ENCODE measurements at places on chromosomes 2 and 18. TPM values are rescaled to one million over a fixed set of nuclear protein-coding genes. Genes with fewer than 3 reads are reported as not detected.

DNA sequence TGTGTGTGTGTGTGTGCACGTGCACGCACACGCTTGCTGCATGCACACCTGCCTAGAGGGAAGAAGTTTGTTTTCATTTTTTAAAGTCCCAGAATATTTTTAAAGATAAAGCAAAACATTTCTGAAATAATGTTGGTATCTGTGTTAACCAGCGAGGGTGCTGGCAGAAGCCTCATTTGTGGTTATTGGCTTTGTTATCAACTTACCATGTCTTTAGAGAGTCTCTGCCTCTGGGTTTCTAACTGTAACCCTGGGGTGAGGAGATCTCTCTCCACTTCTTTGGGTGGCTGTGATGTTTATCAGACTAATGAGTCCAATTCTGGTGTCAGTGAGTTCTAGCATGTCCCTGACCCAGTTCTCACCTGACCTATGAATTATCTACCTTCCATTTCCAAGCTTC lies 927.6 kb upstream of the FANCL start:
- no peak for DNase-seq

GRCh38 chr2:234422273-234422732 lies 74.6 kb downstream of the ARL4C start:
- no peak for DNase-seq

MAPRE2 gene
- 52.5 TPM for total RNA-seq

DNA sequence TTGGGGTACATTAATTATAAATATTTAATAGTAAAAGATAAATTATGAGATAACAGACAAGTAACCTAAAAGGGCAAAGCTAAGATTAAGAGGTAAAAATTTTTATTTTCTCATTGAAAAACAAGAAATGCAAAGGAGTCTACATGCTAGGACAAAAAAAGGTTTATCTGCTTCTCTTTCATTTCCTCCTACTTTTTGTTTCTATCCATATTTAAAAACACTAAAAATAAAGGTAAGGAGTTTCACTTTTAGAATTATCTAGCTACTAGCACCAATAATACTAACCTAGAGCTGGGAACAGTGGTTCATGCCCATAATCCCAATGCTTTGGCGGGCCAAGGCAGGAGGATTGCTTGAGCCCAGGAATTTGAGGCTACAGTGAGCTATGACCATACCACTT lies 1551.7 kb upstream of the SLC39A10 start:
- DNase-seq = no peak

GRCh38 chr18:48740851-48741485 lies 202.1 kb downstream of the CTIF start:
- DNase-seq = no peak

KIAA2012 gene
- total RNA-seq = not detected

ASAP2 gene
- total RNA-seq = 0.83 TPM

TBR1 gene
- not detected for total RNA-seq

NEU2 gene
- not detected for total RNA-seq

MOCOS gene
- total RNA-seq = 0.57 TPM

- DNase-seq = no peak
These were observed 35.0 kb downstream of the STAT4 start for GRCh38 chr2:191115804-191116203.

DNA sequence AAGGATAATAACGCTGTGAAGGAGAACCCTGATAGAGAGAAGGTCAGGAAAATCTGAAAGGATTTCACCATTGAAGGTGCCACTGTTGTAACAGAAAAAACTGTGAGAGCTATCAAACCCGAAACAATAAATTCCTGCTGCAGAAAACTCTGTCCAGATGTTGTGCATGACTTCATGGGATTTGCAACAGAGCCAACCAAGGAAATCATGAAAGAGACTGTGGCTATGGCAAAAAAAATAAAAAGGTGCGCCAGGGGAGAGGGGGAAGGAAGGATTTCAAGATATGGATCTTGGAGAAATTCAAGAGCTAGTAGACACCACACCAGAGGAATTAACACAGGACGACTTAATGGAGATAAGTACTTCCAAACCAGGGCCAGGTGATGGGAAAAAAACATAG lies 88.0 kb downstream of the LDLRAD4 start:
- DNase-seq = no peak

DNA sequence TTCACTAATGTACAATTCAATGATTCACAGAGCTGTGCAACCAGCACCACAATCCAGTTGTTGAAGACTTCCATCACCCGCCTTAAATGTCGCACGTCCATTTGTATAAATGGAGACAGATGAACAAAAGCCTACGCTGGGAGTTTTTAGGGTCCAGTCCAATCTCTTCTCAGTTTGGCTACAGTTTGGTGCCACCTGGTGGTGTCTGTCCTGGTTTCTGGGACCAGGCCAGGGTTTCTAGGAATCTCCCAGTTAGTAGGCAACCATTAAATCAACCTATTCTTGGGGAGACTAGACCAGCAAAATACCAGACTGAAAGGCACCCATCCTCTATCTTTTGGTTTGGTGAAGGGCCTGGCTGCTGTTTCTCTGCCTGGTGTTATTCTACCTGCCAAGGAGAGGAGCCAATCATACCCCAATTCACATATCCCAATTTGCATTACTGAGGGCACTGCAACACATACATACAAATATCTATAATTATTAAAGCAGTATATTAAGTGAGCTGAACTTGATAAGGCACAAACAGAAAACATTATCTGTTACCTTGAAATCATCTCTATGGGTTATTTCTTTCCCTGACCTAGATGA lies 3.2 kb upstream of the DDX1 start:
- DNase-seq = peak; percentile 71

NDC80 gene
- total RNA-seq = 42.4 TPM

PRSS56 gene
- total RNA-seq = not detected

DNA sequence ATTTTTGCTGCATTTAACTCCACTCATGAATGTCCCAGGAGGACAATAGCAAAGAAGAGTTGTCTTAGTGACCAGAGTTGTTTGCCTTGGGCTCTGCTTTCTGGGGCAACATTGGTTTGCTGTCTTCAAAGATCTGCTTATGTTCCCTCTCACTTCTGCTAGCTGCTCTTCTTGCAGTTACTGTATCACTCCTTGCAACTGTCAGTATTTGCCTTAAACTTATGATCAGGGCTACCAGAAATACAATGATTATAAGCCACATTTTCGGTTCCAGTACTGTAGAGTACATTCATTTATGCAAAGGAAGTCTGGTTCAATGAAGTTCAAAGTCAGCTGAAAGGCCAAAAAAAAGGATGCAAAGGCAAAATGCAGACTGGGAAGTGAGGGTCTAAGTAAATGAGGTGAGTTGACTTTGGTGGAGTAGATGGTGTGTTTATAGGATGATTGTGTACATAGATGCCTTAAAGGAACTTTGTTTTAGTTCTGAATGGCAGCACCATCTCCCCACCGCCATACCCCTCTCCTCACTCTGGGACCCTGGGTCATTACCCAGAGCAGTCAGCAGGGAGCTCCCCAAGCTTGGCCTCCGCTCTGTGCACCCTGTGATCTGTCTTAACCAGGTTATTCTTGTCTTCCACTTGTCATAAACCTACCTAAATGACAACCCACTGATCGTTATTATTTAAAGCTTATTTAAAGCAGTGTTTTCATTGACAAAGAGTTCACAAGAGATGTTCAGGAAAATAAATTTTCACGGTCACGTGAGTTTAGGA lies 236.0 kb downstream of the DOK6 start:
- DNase-seq = peak; percentile 71

GRCh38 chr2:6421138-6421730 lies 444.5 kb downstream of the CMPK2 start:
- DNase-seq = no peak

GRCh38 chr2:54207666-54208195 lies 48.3 kb downstream of the TSPYL6 start:
- no peak for DNase-seq

- no peak for DNase-seq
These were observed 363.4 kb upstream of the GCFC2 start for GRCh38 chr2:76073992-76074604.

SULT1C3 gene
- not detected for total RNA-seq

DNA sequence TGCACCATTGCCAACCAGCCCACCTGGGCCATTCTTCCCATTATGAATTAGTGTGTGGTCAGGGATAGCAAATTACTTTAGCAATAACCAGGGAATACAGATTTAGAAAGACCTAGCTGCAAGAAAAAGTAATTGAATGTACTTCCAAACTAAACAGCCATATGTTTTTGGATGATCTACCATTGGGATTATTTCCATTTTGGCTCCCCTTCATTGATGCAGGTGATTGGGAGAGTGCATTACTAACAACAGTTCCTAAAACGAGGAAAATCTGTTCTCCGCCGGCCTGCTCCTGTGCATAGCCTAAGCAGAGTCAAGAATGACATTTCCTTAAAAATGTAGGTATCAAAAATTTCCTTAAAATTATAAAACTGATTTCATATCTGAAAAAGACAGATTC lies 58.5 kb downstream of the MAIP1 start:
- DNase-seq = no peak

DNA sequence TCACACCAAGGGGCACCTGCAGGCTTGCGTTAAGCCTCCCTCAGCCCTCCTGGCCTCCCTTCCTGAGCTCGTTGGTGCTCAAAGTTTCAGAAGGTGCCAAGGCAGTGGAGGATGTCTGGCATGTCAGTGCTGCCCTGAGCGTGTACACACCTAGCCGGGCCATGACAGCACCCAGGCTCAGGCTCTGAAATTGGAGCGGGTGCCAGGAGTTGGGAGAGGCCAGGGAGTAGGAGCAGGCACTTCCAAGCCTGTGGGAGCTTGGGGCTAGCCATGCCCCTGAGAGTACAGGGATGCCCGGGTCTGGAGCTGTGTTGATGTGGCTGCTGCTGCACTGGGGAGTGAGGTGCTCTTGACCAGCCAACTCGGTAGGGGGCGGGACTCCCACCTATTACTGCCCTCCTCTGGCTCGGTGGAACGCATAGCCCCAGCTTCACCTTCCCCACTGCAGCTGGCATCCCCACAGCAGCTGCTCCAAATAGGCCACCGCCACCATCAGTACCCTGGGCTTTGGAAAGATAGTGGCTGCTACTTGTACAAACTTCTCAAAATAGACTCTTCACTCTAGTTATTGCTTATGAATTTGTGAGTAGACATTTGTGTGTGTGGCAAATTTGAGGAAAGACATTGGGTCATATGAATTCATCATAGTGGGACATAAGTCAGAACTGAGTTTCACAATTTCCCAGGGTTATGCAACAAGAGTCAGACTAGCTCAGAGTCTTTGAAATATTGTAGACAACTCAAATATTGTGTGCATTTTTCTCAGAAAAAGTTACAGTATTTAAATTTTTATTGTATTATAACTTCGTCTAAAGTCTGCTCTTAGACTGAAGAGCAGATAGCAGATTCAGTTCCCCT lies 6.8 kb upstream of the PCARE start:
- no peak for DNase-seq

DNA sequence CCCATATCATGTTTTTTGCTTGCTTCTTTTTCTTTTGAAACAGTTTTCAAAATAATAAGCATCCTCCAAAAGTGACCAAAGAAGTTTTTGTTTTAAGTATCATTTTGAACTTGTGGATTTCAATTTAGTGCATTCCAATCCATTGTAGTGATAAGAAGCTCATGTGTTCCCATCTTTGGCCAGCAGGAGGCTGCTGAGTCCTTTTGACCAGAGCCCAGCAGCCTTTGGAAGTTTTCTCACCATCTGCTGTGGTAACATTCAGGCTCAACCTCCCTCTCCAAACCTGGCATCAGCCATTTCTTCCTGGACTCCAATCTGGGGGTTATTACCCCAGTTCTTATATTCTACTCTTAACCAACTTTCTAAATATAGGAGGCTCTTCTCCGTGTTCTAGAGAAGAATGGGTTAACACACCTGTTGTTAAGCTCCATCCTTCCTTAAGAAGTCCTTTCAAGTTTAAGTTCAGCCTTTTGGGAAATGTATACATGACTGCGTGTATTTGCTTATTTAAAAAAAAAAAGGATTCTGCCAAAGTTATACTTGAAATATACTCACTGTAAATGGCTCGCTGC lies 39.0 kb upstream of the MAL start:
- peak; percentile 85 for DNase-seq

- DNase-seq = no peak
These were observed 48.7 kb downstream of the EHD3 start for GRCh38 chr2:31282634-31283033.

DNA sequence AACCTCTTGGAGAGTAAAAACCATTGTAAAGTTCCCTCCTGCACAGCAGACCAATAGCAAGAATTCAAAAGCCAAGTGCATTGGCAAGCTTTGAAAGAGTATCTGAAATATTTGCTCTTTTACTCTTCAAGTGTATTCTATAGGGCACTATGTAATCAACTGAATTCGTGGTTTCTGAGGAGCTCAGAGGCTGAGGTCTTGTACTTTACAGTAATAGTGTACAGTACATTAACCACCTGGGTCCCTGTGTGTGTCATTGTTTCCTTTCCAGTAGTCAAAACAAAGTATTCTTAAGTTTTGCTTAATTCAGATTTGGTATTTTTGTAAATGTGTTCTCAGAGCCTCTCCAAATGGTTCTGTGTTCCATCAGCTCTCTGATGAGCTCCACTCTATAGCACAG lies 769.7 kb downstream of the LRRTM4 start:
- no peak for DNase-seq

- DNase-seq = no peak
These were observed 67.5 kb downstream of the FASTKD2 start for GRCh38 chr2:206832873-206833272.

IGFBP5 gene
- total RNA-seq = not detected

DNA sequence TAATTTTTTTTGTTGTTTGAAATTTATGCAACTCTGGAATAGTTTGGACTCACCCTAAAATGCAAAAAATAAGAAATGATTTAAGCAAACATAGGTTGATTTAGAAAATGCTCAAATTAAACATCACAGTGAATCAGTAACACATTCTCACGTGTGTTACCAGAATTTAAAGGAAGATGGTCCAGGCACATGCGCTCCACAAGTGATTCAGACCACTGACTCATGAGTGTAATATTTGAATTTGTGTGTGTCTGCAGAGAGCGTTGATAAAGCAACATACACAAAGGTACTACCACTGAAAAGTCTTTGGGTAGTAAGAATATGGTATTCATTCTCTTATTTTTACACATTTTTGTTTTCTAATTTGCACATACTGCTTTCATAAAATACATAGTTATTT lies 7.9 kb downstream of the SS18 start:
- no peak for DNase-seq

- DNase-seq = no peak
These were observed 103.5 kb downstream of the CPO start for GRCh38 chr2:207042841-207043240.

GRCh38 chr2:179579800-179580199 lies 281.6 kb downstream of the ZNF385B start:
- no peak for DNase-seq

DNA sequence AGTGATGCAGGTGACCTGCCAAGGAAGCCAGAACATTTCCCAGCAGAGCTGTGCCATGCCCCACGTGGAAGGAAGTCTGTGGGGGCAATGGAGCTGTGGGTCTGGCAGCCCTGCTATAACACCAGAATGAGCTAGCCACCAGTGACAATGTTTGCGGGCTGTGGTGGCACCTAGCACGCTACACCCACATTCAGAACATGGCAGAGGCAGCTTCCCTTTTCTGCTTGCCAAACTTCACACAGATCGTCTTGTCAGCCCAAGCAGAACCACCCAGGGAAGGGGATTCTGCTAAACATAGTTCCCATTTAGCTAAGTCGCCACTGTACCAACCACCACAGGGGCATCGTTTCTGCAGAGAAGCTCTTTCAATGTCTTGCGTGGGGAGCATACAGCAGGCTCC lies 27.0 kb upstream of the CCDC93 start:
- no peak for DNase-seq

ALPP gene
- not detected for total RNA-seq

TEX44 gene
- total RNA-seq = not detected

CD8B gene
- not detected for total RNA-seq

ARHGAP28 gene
- not detected for total RNA-seq

- DNase-seq = no peak
These were observed 53.6 kb upstream of the ITGA6 start for GRCh38 chr2:172373766-172374165.

GRCh38 chr2:31000970-31001369 lies 137.3 kb downstream of the GALNT14 start:
- DNase-seq = no peak

All from activated CD4-positive, alpha-beta T cell treated with anti-CD3 and anti-CD28 coated beads, Interleukin-2, amount 10 ng/mL, durations not matched to agents 24 days and 14 days (primary cell).